ENCODE measurements at places on chromosomes 12 and 14.

- no peak for DNase-seq
These were observed 317.5 kb downstream of the KCNC2 start for GRCh38 chr12:74892057-74892633.

GRCh38 chr12:19665121-19665900, 226.0 kb downstream of the AEBP2 start:
- DNase-seq: no peak

DNA sequence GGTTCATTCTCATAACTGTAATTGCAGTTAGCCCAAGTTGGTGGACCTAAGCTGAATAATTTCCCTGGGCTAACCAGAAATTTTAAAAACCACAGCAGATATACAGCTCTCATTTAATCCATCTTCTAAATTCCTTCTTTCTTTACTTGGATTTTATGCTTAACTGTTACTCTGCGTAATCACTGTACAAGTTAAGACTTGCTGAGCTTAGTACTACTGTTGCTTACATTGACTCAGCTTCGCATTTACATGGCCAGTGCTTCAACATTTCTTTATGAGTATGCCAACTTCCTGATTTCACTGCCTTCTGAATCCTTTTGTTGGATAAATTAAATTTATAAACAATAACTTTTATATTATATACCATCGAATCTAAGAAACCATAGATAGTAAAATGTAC, 147.4 kb downstream of the SLC38A4 start:
- no peak for DNase-seq

GRCh38 chr14:28298156-28298555, 468.4 kb upstream of the FOXG1 start:
- DNase-seq: no peak

DNA sequence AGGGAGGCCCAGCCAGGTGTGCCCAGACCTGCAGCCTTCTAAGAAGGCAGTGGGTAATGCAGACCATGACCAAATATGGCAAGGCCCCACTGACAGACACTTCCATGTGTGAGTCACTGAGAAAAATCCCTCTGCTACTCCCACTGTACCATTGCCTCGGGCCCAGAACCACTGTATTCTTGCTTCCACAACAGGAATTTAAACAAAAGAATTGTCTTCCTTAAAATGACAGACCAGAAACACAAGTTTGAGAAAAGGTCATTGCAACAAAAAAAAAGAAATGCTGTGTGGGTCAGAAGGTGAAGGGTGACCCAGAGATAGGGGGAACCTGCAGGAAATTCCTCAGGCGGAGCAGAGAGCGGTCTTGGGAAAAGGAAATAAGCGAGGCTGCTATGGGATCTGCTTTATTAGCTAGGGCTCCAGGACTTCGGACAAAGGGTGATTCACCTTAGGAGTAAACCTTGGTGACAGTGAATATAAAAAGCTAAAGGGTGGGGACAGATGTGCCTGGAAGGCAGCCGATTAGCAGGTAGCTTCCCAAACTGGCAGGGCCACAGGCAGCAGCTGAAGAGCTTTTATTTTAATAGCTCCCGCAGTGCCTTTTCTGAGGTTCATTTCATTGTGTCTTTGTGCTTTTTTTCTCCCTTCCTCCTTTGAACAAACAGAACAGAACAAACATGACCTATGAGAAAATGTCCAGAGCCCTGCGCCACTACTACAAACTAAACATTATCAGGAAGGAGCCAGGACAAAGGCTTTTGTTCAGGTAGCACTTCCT, 185.3 kb upstream of the BCL2L14 start:
- DNase-seq: no peak

- no peak for DNase-seq
These were observed 87.8 kb upstream of the ATXN7L3B start for GRCh38 chr12:74449872-74450271.

DNA sequence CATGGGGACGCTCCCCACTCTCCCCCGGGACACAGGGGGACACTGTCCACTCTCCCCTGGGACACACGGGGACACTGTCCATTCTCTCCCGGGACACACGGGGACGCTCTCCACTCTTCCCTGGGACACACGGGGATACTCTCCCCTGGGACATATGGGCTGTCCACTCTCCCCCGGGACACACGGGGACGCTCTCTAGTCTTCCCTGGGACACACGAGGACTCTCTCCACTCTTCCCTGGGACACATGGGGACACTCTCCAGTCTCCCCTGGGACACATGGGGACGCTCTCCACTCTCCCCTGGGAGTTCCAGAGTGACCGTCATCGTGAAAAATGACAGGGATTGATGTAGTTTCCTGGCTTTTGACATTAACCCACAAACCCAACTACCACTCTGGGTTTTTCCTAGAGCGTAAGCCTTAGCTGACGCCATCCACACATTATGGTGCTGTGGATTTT, 3.0 kb upstream of the P2RX2 start:
- no peak for DNase-seq

- no peak for DNase-seq
These were observed 161.6 kb downstream of the PLCZ1 start for GRCh38 chr12:18576104-18576626.

DNA sequence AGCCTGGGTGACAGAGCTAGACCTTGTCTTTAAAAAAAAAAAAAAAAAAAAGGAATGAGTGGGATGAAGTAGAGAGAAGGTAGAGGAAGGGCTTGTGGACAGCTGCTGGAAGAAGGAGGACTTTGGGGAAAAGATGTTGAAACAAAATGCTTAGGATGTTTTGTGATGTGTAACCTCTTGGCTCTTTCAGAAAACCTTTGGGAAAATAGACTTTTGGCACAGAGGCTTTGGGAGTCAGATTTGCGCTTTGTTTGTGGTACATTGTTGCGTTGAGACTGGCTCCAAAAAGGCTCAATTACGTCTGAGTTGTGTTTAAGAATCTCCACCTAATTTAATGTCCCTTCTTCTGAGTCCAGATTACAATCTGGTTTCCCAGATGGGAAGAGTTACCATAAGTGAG, 32.9 kb upstream of the SPTLC2 start:
- DNase-seq: no peak

- peak; percentile 76 for DNase-seq
These were observed 14.8 kb upstream of the EID3 start for GRCh38 chr12:104288635-104289274.

GRCh38 chr12:113340061-113340460, 5.2 kb upstream of the SLC8B1 start:
- DNase-seq: no peak

GRCh38 chr12:77362509-77363210, 297.3 kb upstream of the E2F7 start:
- no peak for DNase-seq

DNA sequence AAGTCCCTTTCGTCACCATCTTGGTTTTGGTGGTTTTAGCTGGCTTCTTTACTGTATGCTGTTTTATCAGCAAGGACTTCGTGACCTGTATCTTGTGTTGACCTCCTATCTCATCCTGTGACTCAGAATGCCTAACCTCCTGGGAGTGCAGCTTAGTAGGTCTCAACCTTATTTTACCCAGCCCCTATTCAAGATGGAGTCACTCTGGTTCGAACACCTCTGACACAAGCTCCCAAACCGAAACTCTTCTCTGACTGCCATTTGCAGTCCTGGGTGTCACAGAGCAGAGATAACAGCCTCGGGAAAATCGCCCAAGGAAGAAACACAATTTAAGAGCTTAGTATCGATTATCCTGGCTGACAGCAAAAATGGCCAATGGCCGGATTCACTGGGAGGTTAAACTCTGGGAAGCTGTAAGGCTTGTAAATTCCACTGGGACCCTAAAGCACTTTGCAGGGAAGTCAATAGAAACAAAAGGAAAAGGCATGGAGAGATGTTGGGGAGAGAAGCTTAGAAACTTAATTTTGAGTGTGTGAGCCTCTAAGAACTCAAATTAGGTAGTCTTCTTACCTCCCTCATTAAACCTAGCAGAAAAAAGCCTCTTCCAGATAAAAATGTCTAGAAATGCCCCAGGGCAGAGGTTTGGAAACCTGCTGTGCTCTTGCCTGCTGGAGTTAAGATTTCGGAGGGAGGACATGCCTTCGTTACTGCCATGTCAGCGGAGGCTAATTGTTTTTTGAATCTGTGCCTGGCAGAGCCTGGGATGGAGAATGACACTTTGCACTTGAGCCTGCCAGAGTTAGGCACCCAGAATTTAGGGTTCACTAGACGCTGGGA, 56.5 kb upstream of the RPH3A start:
- no peak for DNase-seq

DNA sequence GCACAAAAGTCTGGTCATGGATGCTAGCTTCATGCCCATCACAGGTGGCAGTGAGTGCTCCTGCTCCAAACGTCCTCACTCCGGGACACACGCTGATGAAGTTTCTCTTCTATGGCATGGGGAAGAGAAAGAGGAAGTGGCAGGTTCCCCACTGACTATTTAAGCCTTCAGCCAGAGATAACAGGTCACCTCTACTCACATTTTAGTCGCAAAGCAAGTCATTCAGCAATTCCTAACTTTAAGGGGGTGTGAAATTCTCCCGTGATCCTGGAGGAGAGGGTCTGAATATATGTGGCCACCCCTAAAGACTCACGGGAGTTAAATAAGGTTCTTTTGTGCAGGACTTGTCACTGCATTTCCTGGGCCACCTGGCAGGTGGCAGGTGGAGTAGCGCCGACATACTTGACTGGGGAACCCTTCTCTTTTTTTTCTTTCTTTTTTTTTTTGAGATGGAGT, 18.8 kb upstream of the RCOR1 start:
- no peak for DNase-seq

GRCh38 chr14:20971705-20972021, 16.4 kb downstream of the RNASE2 start:
- no peak for DNase-seq

DNA sequence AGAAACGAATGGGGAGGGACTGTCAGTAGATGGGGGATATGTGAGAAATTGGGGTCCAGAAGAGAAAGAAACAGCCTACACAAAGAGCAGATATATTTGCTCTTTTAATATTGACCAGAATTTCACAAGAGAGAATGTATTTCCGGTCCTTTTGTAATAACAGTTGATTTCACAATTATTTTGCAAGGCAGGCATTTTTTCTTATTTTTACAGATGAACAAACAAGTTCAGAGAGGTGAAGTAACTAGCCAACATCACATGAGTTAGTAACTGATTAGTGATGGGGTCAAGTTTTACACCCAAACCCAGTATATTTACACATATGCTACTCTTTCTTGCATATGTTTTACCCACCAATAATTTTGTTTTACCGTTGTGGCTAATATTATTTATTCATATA, 188.2 kb downstream of the NAV3 start:
- DNase-seq: no peak

DNA sequence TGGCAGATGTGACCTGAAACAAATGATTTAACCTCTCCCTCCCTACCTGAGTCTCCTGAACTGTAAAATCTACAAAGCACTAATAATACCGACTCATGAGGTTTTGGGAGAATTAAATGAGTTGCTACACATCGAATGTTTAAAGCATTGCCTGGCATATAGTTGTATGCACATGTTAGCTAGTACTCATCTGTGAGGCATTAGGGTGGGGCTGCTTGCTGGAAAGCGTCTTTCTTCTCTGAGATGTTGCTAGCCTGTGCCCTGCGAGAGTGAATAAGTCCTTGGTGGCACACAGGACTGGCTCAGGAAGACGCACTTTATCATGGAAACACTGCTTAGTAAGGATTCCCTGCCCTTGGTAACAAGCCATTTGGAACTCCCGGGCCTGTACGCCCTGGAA, 6.1 kb downstream of the RAPGEF3 start:
- no peak for DNase-seq

- no peak for DNase-seq
These were observed 2.6 kb upstream of the OSBPL8 start for GRCh38 chr12:76562130-76562529.

GRCh38 chr12:68495336-68496070, 115.2 kb upstream of the RAP1B start:
- DNase-seq: no peak

DNA sequence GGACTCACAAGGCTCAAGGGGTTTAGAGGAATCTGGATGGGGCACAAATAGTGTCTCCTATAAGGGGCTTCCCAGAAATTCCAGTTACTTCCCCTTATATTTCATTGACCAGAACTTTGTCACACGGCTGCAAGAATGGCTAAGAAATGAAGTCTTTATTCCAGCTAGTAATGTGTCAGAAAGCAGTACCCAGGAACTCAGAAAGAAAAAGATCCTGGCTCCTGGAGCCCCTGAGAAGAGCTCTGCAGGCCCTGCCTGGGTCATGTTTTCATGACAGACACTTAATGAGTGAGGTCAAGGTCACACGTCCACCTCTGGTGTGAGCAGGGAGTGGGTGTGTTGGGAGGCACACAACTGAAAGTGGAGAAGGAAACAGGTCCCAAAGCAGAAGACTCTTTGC, 17.8 kb downstream of the KCNK13 start:
- DNase-seq: no peak

DNA sequence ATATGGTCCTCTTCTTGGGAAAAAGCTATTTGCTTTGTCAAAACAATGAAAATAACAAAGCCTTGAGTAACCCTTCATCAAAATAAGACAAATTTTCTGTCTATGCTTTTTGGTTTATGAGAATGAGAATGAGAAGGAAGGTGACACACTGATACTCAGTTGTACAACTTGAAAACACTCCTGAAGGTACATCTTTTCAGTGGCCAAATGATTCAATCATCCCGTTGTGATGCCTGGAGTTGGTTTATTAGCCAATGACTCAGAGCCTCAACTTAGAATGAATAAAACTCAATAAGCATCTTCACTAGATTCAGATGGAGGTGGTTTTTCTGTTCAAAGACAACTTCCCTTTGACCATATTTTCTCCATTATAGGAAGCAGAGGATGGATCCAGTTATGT, 7.8 kb upstream of the CALM1 start:
- no peak for DNase-seq

DNA sequence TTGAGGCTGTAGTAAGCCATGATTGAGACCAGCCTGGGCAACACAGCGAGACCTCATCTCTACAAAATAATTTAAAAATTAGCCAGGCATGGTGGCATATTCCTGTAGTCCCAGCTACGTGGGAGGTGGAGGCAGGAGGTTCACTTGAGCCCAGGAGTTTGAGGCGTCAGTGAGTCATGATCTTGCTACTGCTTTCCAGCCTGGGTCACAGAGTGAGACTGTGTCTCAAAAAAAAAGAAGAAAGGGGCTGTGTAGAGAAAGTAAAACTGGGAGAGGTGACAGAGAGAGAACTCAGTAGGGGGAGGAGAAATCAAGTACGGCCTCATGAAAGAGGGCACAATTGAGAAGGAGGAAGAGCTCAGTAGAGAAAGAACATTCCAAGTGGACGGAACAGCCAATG, 12.4 kb downstream of the TECPR2 start:
- no peak for DNase-seq

- DNase-seq: no peak
These were observed 4.5 kb upstream of the BRF1 start for GRCh38 chr14:105305345-105305744.

GRCh38 chr12:5977556-5977955, 32.5 kb upstream of the ANO2 start:
- DNase-seq: no peak
